ENCODE measurements at places on chromosomes 7 and 10.
A peak's percentile ranks its signal among the peaks of the same experiment; 100 is the strongest.

DNA sequence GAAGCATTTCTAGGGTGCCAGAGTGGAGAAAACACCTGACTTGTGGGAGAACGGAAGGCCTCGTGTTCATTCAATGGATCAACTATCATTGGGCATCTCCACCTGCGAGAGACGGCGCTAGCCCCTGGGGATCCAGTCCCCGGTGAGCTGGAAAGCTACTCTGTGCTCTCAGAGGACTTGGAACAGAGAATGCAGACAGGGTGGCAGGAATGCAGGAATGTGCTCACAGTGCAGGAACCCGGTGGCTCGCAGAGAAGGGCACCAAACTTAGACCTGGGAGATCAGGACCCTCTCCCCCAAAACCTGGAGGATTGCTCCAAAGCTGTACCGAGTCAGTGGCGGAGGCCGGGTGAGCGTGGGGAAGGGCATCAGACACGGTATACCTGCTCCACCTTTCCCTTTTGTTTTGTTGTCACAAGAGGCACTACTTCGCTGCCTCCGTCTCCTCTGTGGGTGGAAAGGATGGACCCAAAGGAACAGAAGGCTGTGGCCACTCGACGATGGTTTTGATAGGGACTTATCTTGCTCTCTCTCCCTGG is 569.0 kb upstream of the C7orf33 start:
- no peak for DNase-seq

GRCh38 chr7:22879280-22879679 is 56.6 kb upstream of the TOMM7 start:
- no peak for DNase-seq

- DNase-seq, result no peak
These were observed 565.2 kb downstream of the SDK1 start for GRCh38 chr7:3866277-3866676.

GRCh38 chr7:122791959-122792545 is 89.3 kb upstream of the RNF148 start:
- DNase-seq, result no peak

DNA sequence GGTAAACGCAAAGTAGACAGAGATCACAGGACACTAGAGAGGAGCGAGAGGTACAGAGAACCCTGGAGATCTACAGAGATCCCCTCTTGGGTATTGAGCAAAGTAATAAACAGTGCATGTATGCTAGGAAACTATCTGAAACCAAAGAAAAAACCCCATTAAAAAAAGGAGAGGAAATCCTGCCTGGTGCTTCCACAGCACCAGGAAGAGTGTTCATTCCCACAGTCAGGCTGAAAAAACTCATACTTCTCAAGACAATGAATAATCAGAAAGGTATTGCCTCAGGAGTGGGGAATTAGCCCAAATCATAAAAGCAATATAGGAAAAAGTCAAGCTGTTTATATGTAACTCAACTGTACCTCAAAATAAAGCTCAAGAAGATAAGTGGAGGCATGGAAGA is 59.1 kb downstream of the ANKRD26 start:
- no peak for DNase-seq

DNA sequence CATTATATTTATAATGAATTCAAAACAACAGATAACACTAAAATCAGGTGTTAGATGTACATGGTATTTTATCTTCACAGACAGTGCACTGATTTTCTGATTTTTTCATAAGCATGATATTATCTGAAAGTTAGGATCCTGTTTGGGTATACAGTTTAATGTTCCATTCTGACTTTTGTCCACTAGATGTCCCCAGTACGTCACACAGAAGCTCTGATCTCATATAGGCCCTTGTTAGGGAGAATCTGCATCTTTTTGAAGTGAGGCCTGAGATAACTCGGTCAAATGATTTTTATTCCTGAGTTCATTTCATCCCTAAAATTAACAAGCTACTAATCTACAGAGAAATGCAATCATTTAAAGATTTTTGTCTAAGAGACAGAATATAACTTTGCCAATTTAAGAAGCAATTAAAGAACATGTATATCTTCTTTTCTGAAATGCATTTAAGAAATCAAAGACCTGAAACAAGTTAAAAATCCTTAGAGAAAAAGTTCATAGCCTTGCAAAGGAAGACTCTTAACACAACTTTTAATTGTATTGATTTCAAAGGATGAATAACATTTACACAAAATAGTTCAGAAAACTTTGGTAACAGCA is 72.0 kb upstream of the TES start:
- peak; percentile 90 for DNase-seq

- peak; percentile 21 for DNase-seq
These were observed 57.3 kb downstream of the NRP1 start for GRCh38 chr10:33277135-33277536.

GRCh38 chr10:125882596-125882995 is 1.5 kb upstream of the DHX32 start:
- no peak for DNase-seq

DNA sequence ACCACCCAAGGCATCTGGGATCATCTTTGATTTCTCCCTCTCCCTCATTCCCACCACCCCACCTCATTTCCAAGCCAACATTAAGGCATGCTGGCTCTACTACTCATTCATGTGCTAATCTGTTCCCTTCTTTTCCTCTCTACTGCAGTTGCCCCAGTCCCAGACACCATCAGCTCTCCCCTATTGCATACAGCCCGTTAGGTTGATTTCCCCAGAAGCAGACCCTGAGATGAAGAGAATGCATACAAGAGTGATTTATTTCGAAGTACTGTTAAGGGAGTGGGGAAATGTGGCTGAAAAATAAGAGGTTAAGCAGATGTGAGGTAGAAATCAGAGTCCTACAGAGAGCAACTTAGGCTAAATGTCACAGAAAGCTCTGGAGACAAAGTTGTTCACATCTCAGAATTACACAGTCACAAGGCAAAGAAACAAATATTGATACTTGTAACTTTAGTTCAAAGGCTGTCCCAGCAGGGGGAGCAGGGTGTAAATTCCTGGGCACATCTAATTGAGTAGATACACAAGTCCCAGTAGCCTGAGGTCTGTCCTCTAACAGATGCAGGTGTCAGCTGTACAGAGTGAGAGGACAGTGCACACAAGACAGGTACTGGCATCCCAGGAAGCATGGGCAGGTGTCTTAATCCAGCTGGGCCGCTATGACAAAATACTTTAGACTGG is 20.9 kb downstream of the AKR1D1 start:
- peak; percentile 7 for DNase-seq

- DNase-seq, result no peak
These were observed 13.0 kb downstream of the ATAD1 start for GRCh38 chr10:87804939-87805569.

DNA sequence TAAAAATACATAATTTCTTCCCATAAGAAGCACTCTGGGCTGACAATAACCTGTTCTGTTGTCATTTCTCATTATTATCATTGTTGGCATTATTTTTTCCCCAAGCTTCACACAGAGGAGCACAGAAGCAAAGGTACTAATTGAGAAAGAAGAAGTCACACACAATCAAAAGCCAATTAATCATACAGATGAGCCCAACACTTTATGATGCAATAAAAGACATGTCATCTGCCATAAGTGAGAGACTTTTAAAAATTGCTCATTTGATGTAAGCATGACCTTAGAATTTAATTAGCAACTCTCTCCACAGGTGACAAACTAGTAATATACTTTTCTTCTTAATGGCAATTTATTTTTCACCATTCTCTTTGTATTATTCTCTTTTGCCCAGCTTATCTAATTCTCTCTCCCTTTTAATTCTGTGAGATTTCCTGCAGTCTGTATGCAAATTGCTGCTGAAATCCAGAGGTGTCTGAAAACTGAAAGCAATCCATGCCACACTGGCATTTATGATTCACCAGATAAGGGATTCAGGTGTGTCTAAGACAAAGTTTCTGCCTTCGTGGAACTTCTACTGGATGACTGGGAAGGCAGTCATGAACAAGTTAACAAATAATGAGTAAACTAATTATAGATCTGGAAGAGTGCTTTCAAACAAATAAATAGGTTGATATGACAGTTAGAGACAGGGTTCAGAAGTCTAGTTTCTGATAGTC is 203.5 kb downstream of the CHCHD3 start:
- DNase-seq, result no peak

- no peak for DNase-seq
These were observed 20.2 kb upstream of the SRPK2 start for GRCh38 chr7:105408791-105409410.

GRCh38 chr7:4916113-4916512 is 32.6 kb upstream of the RADIL start:
- no peak for DNase-seq

DNA sequence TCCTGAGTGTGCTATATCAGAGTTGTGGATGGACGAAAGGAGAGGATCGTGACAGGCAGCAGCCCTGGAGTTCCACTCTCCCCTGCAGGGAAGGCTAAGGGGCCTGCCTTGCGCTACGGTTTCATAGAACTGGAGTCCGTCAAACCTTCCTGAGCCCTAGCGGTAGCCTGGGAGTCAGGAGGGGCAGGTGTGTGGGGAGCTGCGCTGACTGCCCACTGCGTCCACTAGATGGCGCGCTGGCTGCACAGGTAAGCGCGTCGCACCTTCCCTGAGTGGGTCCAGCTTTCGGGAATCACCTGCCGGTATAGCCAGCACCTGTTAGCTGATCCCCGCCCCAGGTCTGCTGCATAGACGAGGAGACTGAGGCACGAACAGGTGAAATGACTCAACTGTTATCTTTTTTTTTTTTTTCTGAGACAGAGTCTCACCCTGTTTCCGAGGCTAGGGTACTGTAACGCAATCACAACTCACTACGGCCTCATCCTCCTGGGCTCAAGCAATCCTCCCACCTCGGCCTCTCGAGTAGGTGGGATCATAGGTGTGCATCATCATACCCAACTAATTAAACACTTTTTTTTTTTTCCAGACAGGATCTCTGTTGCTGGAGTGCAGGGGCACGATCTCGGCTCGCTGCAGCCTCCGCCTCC is 20.2 kb upstream of the BAIAP2L1 start:
- peak; percentile 71 for DNase-seq

DNA sequence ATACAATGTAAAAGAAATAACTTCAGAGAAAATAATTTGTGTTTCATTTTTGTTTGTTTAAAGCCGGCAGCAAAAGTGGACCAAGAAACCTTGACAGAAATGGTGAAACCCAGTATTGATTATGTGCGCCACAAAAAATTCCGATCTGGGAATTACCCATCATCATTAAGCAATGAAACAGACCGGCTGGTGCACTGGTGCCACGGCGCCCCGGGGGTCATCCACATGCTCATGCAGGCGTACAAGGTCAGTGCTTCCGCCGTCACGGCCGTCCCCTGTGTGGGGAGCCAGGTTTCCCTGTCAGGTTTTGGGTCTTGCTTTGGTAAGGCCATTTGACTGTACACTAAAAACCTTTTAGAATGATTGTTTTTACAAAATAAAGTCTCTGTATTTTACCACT is 46.7 kb downstream of the LANCL2 start:
- DNase-seq, result no peak

DNA sequence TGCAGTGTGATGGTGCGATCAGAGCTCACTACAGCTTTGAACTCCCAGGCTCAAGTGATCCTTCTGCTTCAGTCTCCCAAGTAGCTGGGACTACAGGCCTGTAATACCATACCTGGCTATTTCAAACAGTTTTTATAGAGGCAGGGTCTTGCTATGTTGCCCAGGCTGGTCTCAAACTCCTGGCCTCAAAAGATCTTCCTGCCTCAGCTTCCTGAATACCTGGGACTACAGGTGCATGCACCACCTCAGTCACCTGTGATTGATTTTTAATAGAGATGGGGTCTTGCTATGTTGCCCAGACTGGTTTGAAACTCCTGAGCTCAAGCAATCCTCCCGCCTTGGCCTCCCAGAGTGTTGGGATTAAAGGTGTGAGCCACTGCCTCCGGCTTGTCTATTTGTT is 26.4 kb upstream of the CCL24 start:
- no peak for DNase-seq

DNA sequence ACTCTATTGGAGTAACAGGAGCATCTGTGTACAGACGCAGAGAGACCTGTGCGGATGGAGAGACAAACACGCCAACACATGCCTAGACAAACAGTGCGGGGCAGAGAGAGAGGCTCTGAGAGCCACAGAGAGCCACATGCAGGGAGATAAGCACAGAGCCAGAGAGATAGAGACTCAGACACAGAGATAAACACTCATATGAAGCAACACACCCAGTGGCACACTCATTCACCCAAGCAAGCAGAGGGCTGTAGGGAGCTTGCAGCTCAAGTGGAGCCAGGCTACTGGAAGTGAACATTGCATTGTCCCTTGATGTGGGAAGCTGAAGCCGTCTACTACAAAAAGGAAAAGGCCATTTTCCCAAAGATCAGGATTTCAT is 46.6 kb upstream of the PODXL start:
- DNase-seq, result no peak

- DNase-seq, result no peak
These were observed 268.1 kb downstream of the CAMK1D start for GRCh38 chr10:12617191-12618175.

DNA sequence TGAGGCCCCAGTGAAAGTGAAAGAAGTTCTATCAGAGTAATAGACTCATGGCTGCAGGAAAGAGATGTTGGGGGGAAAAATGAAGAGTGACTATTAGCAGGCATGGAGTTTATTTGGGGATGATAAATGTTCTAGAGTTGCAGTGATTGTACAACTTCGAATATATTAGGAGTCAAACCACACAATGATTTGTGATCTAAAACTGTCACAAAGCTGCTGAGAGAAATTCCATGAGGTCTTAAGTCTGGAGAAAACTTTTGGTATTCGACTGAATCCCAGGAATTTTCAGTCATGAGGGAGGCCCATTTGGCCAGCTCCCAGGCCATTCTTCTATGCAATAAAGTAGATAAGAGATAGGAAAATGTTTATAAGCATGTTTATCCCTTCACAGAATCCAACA is 55.9 kb upstream of the UNC5B start:
- no peak for DNase-seq

DNA sequence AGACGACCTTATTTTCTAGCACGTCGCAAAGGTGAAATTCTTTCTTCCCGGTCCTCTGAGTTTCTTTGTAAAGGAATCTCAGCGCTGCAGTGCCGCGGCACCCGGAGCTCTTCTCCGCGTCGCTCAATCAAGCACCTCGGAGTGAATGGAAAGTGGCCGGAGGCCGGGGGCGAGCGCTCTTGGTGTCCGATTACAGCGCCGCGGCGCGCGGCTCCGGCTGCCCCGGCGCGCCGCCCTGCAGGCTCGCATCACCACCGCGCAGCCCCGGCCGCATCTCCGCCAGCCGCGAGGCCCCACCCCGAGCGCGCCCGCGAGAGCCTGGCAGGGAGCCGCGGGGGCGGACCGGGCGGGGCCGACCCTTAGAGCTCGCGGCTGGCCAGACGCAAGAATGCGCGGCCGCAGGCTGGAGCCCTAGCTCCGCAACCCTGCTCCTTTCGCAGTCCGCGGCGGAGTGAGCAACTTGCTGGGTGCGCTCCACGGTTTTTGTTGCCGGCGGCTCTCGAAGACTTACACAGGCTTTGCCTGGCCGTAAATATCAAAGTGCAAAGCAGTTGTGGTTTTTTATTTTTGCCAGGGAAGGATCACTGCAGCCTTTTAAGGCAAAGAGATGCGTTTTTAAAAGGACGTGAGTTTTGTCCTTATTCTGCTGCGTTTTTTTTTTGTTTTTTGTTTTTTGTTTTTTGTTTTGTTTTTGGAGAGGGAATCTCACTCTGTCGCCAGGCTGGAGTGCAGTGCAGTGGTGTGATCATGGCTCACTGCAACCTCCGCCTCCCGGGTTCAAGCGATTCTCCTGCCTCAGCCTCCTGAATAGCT is at the start of gene SEMA3C:
SEMA3C (minus strand) TSS at position 143 of the 813 bp plus-strand sequence. CDS start 2,270 bp downstream, outside the sequence.
- peak; percentile 94 for DNase-seq

GRCh38 chr7:28509251-28510025 is 97.1 kb downstream of the CREB5 start:
- DNase-seq, result peak; percentile 23

Measured in eye (tissue), 1 donor.